Suprapubic skin (tissue), 4 donors: ENCODE measurements at places on chromosomes 5 and 9. TPM values are rescaled to one million over a fixed set of nuclear protein-coding genes. Genes with fewer than 3 reads are reported as not detected.

RNF183 gene
- total RNA-seq, result not detected

PTGDS gene
- total RNA-seq, result 4.3 TPM

ACTBL2 gene
- total RNA-seq, result 4.8 TPM

DOCK2 gene
- total RNA-seq, result 3.9 TPM

TNC gene
- 24.7 TPM for total RNA-seq

SEMA5A gene
- 31.7 TPM for total RNA-seq

DNA sequence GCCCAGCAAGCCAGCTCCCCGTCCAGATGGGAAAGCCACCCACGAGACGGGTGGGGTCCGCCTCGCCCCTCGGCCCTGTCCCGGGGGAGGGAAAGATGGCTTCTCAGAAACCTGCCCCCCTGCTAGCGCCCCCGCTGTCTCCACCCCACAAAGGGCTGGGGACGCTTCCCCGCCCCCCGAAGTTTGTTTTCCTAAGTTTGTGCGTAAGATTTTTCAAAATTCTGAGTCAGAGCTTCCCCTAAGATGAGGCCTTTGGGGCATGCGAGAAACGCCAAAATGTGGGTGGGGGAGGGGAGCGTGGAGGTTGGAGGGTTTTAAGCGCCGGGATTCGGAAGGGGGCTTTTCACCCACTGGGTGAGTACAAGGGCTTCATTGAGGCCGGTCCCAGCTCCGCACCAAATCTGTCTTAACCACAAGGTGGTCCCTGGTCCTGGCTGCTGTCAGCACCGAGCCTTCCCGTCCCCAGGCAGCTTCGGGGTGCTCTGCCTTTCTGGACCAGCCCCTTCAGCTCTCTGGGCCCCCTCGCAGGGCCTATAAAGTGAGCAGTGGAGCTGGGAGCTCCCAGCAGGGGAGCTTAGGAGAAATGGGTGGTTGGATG lies 32.3 kb downstream of the PRRX2 start:
- DNase-seq, result peak; percentile 89

GRCh38 chr9:117487555-117488175 lies 72.8 kb upstream of the ASTN2 start:
- DNase-seq, result peak; percentile 82

- peak; percentile 77 for DNase-seq
These were observed 91.8 kb upstream of the DAPK1 start for GRCh38 chr9:87405677-87406542.

DNA sequence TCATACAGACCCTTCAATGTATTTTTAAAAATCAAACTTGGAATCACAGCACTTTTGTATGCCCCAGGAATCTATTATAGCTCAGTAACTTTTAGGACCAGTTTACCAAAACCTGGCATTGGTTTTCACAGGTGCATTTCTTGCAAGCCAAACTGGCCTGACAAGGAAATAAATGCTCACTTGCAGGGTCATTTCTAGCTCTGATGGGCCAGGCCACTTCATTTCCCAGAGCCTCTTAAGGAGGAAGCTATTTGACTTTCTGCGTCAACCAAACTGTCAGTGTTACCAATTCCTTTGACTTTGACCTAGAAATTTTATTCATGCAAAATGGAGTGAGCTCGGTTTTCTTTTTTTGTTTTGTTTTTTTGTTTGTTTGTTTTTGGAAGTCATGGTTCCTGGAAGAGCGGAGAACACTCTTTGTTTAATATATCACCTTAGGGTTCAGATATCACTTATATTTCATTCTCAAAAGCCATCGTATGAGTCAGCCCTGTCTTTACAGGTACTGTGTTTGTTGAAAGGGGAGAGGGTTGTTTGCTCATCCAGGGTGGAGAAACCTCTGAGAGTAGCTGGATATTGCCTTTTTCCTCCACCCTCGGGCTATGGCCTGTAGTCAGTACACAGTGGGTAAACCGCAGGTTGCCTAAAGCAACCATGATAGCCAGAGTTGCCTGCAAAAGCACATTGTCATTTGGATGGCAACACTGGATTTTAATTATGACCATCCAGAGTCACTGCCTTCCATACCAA lies 58.9 kb downstream of the GNA14 start:
- no peak for DNase-seq

- DNase-seq, result no peak
These were observed 97.3 kb upstream of the PANK3 start for GRCh38 chr5:168676501-168676900.

- no peak for DNase-seq
These were observed 165.6 kb upstream of the IRX2 start for GRCh38 chr5:2917093-2917492.

DNA sequence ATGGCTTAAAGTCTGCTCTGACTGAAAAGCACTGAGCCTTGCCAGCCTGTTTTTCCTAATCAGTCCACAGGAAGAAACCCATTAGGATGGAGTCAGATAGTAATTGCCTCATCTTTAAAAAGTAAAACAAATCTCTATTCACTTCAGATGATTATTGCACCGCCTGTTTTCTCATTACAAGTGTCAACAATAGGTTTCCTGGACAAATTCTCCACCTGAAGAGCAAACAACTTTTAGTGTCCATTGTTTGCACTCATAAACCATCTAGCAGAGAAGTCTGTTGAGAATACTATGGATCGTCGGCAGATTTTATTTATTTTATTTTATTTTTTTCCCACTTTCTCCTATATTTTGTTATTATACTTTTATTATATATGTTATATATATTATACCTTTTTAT lies 20.3 kb downstream of the C5orf63 start:
- no peak for DNase-seq

DNA sequence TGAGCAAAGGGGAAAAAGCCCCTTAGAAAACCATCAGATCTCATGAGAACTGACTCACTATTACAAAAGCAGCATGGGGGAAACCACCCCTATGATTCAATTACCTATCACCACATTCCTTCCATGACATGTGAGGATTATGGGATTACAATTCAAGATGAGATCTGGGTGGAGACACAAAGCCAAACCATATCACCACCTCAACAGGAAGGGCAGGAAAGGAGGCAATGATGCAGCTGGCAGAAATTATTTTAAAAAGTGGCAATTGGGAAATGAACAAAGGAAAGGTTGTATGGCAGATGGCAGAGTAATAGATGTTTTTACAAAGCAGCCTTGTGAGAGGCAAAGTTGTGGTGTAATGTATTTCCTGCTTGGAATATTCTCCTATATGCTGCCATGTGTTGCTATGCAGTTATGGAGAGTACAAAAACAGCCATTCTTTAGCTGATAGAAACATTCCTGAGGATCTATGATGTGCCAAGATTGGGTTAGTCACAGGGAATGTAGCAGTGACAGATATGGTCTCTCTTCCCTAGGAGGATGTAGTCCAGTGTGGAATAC lies 138.8 kb downstream of the SMC2 start:
- no peak for DNase-seq

- DNase-seq, result no peak
These were observed 358.8 kb upstream of the RIOK2 start for GRCh38 chr5:97541864-97542263.

- no peak for DNase-seq
These were observed 36.2 kb upstream of the TENT2 start for GRCh38 chr5:79575996-79576395.

DNA sequence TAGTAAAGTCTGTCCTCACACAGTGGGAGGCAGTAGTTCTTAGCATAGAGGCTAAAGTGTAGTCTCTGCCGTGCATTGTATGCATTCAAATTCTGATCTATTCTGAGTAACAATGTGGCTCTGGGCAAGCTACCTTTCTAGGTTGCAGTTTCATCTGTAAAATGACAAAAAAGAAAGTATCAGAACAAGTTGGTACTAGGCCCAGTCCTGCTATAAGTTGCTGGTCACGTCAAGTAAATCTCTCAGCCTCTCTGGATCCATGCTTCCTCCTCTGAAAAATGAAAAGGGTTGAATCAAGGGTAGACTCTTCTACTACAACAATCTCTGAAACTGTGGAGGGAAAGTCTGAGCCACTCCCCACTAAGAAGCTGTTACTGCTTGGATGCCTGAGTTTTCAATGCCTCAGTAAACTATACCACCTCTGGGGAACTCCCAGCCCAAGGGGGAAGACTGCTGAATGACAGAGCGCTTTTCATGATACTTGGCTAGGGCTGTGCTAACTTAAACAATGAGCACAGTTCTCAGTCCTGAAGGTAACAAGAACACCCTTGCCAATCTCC lies 34.5 kb upstream of the SPARC start:
- no peak for DNase-seq

GRCh38 chr5:132354381-132355139 lies 14.9 kb upstream of the SLC22A5 start:
- no peak for DNase-seq

- DNase-seq, result no peak
These were observed 36.2 kb upstream of the SNAPC3 start for GRCh38 chr9:15386465-15386864.

GRCh38 chr9:124060844-124061605 lies 49.5 kb downstream of the LHX2 start:
- no peak for DNase-seq
